Fibroblast of gingiva (primary cell): ENCODE measurements at places on chromosomes 1 and 21.

- peak; percentile 84 for DNase-seq
Observed at GRCh38 chr1:9315411-9316079, 22.9 kb downstream of the SPSB1 start.

- DNase-seq, result no peak
Observed at GRCh38 chr1:177783051-177783450, 186.8 kb downstream of the SEC16B start.

DNA sequence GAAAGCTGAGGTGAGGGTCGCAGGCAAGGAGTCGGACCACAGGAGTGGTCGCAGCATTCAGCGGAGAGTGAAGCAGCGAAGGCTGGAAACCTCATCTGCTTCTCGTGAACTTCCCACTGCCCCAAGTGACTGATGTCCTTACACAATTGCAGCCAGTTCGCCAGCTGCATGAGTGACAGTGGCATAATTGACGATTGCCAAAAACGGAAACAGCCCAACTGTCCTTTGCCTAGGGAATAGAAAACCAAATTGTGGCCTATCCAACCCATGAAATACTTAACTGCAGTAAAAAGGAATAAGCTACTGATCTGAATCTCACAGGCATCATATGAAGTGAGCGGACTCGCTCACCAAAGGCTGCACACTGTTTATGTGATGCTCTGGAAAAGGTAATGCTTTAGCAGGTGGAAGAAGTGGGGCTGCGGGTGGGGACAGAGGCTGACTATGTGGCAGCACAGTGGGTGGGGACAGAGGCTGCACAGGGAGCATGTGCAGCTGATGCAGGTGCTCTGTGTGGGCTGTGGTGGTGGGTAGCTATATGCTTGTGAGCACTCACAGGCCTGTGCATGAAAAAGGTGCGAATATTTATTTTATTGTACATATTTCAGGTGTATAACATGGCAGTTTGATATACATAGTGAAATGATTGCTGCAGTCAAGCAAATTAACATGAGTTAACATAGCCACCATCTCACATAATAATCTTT is 4.2 kb upstream of the NLRP3 start:
- no peak for DNase-seq

DNA sequence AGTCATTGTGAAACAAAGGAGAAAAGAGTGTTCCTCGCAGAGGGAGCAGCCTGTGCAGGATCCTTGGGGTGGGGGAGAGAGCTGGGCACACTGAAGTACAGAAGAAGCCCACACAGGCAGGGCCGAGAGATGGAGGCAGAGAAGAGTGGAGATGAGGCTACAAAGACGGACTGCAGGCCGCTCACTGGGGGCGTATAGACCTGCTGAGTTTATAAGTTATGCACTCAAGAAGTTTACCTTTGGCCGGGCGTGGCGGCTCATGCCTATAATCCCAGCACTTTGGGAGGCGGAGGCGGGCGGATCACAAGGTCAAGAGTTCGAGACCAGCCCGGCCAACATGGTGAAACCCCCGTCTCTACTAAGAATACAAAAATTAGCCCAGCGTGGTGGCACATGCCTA is 7.6 kb upstream of the SLAMF9 start:
- no peak for DNase-seq

GRCh38 chr1:1309251-1310108 is 1.1 kb downstream of the PUSL1 start:
- no peak for DNase-seq

- DNase-seq, result no peak
Observed at GRCh38 chr1:223678841-223679240, 13.3 kb upstream of the CAPN8 start.

- DNase-seq, result no peak
Observed at GRCh38 chr1:66490816-66491215, 43.1 kb upstream of the SGIP1 start.

GRCh38 chr1:58318157-58319005 is 228.1 kb downstream of the OMA1 start:
- no peak for DNase-seq

- no peak for DNase-seq
Observed at GRCh38 chr1:178932552-178932906, 61.7 kb upstream of the ANGPTL1 start.

DNA sequence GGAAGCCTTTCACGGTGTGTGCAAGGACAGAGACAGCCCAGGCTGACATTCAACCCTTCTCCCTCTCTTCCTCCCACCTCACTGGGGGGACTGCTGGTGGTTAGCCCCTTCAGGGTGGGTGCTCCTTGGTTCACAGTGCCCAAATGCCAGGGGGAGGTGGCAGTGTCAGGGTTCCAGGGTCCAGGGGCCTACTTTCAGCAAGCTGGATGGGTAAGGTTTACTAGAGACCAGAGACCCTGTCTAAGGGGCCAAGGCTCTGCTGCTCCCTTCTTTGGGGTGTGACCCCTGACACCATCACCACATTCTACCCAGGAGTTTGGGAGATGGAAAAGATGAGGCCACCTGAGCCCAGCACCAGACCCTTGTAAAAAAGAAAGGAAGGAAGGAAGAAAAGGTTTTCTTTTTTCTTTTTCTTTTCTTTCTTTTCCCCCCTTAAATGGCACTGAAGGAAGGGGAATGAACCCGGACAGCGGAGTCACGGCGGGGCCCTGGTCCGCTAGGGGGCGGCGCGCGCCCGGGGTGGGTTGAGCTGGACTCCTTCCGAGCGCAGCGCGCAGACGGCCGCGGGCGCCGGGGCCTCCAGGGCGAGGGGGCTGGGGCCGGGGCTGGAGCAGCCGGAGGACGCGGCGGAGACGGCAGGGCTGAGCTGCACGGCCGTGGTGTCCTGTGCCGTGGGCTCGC is 18.8 kb downstream of the KNCN start:
- peak; percentile 49 for DNase-seq

DNA sequence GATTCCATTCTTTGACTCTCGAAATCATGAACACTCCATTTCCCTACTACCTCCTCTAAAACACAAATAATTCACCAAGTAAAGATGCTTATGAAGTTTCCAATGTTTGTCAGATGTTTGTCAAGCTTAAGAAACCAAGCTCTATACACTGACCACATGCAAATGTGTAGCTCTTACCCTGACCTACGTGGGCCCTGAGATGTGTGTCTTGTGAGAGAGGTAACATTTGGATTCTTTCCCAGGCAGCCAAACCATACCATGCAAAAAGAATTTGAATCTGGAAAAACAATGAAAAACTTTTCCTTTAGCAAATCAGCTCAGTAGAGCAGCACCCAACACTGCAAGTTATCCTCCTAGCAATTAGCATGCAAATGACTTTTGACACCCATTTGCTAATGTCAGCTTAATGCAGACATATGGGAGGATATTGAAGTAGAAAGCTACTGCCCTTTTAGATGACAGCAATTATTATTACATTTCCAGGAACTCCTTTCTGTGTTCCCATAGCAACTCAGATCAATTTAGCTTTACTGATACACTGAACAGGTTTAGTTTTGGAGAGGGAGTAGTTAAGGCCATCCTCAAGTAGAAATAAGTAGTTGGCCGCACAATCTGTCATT is 83.2 kb upstream of the RGS4 start:
- DNase-seq, result no peak

DNA sequence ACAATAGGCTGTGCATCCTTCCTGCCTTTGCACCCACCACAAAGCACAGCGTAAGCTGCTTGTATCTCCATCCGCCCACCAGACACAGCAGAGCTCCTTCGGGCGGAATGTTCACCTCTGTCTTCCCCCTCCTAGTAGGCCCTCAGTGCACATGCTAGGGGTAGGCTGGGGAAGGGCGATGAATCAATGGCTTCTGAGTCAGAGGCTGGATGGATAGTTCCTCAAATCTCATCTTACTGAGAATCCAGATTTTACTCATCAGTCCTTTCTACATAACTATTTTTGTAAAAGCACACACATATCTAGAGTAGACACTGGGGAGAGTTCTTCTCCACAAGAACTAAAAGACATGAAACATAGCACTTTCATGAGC is 73.8 kb downstream of the BCAR3 start:
- peak; percentile 29 for DNase-seq

- no peak for DNase-seq
Observed at GRCh38 chr21:15703932-15704331, 25.9 kb upstream of the USP25 start.

GRCh38 chr1:238653693-238654321 is 732.6 kb upstream of the CHRM3 start:
- DNase-seq, result peak; percentile 16

DNA sequence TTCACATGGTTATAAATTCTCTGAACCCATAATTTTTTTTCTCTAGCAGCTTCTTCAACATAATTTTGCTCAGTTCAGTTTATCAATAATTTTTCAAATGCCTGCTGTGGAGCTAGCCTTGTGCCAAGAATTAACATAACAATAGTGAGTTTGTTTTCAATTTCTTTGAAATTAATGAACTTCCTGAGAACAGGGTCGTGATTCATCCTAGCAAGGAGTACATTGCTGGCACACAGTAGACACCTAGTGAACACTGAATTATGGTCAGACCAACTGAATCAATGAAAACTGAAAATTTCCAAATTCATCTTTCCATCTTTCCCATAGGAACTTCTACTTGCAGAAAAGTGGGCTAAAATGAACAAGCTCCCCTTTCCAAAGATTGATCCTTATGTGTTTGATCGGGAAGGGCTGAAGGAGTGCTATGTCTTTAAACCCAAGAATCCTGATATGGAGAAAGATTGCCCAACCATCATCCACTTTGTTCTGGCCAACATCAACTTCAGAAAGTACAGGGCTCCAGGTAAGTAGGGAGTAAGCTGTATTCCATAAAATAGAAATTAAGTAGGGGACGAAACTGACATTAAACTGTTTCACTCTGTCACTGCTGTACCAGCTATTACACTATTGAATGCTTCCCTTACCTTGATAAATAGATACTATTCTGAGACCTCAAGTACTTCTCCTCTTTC is 148.7 kb downstream of the PLA2G4A start:
- DNase-seq, result no peak

GRCh38 chr21:42429856-42430255 is 26.2 kb downstream of the UBASH3A start:
- no peak for DNase-seq
